ENCODE measurements at places on chromosomes 3 and 15.

DNA sequence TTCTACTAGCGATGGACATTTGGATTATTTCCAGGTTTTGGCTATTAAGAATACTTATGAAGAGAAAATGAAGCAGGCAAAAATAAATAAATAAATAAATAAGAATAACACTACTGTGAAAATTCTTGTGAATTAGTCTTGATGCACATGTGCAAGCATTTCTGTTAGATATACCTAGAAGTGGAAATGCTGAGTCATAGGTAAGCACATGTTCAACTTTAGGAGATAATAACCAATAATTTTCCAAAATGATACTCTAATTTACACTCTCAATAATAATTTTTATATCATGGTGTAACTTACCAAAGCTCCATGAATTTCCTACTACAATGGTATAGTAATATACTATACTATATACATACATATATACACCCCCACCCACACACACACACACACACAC lies 23.4 kb downstream of the EMC4 start:
- no peak for DNase-seq

GRCh38 chr3:194995922-194996321 lies 275.0 kb downstream of the XXYLT1 start:
- no peak for DNase-seq

DNA sequence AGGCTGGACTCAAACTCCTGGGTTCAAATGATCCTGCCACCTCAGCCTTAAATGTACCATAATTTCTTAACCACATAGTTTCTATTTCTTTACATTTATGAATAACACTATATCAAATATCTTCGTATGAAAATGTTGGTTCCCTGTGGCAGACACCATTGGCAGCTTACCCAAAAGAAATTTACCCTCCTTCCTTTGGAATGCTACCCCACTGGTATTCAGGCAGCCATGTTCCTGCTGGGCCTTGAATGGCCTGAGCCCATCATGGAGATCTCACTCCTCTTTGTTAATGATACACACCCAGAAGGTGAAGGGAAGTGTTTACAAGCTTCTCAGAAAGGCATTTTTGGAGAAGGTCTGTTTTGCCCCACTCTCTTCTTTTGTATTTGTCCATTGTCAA lies 94.3 kb upstream of the RNF7 start:
- no peak for DNase-seq

- no peak for DNase-seq
These were observed 109.0 kb downstream of the ADAMTS9 start for GRCh38 chr3:64578797-64579196.

DNA sequence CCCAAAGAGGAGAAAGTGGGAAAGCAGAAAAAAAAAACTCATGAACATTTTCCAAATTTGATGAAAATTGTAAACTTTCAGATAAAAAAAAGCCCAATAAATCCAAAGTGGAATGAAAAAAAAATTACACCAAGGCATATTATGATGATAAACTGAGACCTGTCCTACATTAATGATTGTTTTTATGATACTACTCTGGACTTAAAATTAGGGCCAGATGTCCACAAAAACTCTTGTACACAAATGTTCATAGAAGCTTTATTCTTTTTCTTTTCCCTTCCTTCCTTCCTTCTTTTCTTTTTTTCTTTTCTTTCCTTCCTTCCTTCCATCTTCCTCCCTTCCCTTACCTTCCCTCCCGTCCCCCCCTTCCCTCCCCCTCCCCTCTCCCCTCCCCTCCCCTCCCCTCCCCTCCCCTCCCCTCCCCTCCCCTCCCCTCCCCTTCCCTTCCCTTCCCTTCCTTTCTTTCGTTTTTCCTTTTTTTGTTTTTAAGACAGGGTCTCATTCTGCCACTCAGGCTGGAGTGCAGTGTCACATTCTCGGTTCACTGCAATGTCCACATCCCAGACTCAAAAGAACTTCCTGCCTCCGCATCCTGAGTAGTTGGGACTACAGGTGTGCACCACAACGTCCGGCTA lies 243.9 kb downstream of the MEIS2 start:
- no peak for DNase-seq

GRCh38 chr15:99441871-99442251 lies 123.9 kb upstream of the MEF2A start:
- DNase-seq = no peak

GRCh38 chr15:46786590-46787285 lies 930.6 kb upstream of the SEMA6D start:
- DNase-seq = no peak

DNA sequence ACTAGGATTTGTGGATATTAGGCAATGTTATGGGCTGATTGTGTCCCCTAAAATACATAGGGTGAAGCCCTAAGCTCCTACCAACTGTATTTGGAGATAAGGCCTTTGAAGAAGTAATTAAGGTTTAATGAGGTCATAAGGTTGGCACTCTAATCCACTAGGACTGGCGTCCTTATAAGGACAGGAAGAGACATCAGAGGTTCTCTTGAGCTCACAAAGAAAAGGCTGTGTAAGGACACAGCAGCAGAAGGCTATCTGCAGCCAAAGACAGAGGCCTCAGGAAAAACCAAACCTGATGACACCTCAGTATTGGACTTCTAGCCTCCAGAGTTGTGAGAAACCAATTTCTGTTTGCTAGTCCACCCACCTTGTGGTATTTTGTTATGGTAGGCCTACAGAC lies 416.7 kb downstream of the ZBTB20 start:
- DNase-seq = peak; percentile 2

DNA sequence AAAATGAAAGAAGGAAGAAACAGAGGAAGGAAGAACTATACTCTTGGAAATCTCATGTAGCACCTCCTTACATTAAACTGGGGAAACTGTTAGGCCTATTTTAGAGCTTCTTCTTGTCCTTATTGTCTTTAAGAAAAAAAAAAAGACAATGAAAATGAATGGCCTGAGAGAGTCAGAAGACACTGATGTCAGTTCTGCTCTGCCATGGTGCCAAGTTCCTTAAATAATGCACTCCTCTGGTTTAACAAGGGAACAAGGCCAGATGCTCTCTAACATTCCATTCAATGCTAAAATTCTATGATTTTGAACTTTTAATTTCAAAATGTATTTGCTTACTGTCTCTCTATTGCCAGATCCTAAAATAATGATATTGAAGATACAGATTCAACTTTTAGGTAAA lies 4.4 kb upstream of the MBNL1 start:
- no peak for DNase-seq

- no peak for DNase-seq
These were observed 50.0 kb downstream of the CPA3 start for GRCh38 chr3:148914936-148915690.

- DNase-seq = no peak
These were observed 39.8 kb downstream of the LRRC49 start for GRCh38 chr15:70932397-70932796.

- no peak for DNase-seq
These were observed 20.5 kb downstream of the TIGIT start for GRCh38 chr3:114314282-114314681.

- peak; percentile 69 for DNase-seq
These were observed 11.6 kb downstream of the STRIT1 start for GRCh38 chr3:155281912-155282311.

GRCh38 chr15:46644501-46645481 lies 1010.0 kb downstream of the SQOR start:
- no peak for DNase-seq

GRCh38 chr15:93649691-93650235 lies 560.8 kb upstream of the RGMA start:
- DNase-seq = no peak

GRCh38 chr3:23994244-23994569 lies 49.1 kb downstream of the NR1D2 start:
- peak; percentile 29 for DNase-seq

GRCh38 chr15:100515758-100516157 lies 13.0 kb downstream of the CERS3 start:
- DNase-seq = no peak

DNA sequence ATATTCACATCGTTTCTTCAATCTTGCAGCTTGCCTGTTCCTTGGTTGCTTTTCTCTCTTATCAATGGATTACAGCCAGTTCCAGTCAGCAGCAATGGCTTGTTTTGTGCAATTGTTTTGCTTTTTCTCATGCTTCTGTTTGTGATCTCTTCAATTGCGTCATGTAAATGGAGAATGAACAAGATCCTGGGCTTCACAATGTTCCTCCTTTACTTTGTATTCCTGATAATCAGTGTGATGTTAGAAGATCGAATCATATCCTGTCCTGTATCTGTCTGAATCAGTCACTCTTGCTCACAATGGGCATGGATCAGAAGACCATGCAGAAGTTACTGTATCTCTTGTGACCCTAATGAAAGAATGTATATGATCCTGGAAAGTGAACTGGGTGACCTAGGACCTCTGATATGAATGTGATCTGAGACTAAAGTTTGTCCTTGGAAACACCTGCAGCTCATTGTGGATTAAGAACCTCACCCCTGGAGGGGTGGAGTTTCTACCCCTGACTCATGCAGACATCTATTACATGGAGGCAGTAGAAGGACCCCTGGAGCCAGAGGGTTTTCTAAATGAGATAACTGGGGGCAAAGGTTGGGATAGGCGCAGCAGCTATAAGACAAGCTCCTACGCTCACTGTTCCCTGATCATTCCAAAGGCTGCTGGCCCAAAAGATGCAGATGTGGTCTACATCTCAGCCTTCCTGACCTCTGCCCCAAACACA lies 32.2 kb downstream of the SLC24A1 start:
- peak; percentile 24 for DNase-seq

- DNase-seq = peak; percentile 81
These were observed 31.8 kb downstream of the LPP start for GRCh38 chr3:188185717-188186251.

GRCh38 chr3:48750856-48751255 lies 33.8 kb upstream of the IP6K2 start:
- no peak for DNase-seq

GRCh38 chr3:134328147-134328591 lies 46.1 kb downstream of the AMOTL2 start:
- DNase-seq = peak; percentile 98

- peak; percentile 73 for DNase-seq
These were observed 5.3 kb downstream of the CLK3 start for GRCh38 chr15:74620636-74621545.

- no peak for DNase-seq
These were observed 290.4 kb downstream of the MAGI1 start for GRCh38 chr3:65748326-65748725.

- DNase-seq = no peak
These were observed 79.0 kb upstream of the ARRDC4 start for GRCh38 chr15:97881346-97881965.

- no peak for DNase-seq
These were observed 133.6 kb upstream of the MRPL3 start for GRCh38 chr3:131636266-131636775.

GRCh38 chr3:110318108-110318507 lies 753.5 kb upstream of the NECTIN3 start:
- DNase-seq = peak; percentile 20

- no peak for DNase-seq
These were observed 15.1 kb downstream of the CMTM7 start for GRCh38 chr3:32406486-32407408.

GRCh38 chr15:70165716-70166284 lies 68.1 kb upstream of the TLE3 start:
- no peak for DNase-seq

DNA sequence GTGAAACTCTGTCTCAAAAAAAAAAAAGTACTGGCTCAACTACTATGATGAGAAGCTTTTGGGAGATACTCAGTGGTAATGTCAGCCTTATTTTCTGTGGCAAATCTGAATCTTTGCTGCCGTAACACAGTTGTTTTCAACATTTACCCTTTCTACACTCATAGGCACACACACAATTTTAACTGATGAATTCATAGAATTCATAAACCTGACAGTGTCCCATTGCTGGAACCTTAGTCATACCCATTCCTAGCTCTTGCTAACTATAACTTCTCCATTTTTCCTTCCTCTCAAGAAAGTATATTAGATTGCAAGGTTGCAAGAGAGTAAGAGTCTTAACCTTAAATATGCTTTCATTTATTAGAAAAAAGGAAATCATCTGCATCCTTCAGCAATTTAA lies 496.6 kb downstream of the FHIT start:
- peak; percentile 57 for DNase-seq

DNA sequence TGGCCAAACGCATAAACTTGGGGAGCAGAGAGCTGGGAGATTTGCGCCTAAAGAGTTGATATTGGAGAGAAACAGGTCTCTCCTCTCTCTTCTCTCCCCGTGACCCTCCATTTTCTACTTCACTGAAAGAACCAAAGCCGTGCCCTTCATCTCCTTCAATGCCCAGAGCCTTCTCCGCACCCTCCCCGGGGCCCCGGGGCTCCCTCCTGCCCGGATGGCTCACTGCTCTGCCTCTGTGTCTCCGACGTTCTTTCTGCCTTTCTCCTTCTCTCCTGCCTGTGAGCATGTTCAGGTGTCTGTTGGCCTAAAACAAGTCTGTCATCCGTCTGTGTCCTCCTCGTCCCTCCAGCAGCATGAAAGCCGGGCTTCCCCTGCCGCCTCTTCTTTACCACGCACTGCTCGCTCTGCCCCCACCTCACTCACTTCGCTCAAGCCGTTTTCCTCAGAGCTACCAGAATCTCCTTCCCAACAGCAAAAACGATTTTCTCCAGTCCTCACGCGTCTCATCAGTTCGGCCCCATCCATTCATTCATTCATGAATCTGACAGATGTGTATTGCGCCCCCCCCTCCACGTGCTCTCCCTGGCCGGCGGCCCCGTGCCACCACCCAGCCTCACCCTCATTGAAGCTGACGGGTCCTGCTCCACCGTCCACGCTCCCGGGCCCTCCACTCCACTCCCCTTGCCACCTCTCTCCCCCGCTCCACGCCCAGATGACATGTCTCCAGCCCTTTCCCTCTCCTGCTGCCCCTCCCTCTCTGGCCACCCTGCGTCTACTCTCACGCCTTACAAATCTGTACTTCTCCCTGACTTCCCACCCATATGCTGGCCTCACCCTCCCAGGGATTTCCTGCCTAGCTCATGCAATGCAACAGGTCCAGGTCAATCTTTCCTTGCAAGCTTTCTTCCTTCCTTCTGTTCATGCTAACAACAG lies 10.2 kb downstream of the MUC4 start:
- no peak for DNase-seq

- peak; percentile 41 for DNase-seq
These were observed 75.3 kb upstream of the BOC start for GRCh38 chr3:113136071-113136470.

GRCh38 chr3:134600206-134600605 lies 50.6 kb downstream of the KY start:
- peak; percentile 47 for DNase-seq

- DNase-seq = no peak
These were observed 12.5 kb downstream of the STOML1 start for GRCh38 chr15:73979636-73980035.

DNA sequence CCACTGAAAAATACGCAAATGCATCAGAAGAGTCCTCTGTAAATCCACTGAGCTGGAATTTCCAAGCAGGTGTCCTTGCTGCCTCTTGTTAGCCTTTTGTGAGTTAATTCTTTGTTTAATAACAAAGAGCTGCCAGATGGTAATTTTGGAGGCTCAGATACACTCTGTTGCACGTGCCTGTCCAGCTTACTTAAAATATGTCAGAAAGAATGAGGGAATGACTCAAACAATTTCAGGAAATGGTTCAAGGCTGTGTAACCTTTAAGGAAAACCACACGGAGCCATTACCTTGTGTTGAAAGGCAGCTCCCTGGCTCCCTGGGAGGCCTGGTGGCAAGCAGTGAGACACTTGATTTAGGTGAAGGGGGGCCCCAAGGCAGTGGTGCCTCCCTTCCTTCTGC lies 302.2 kb upstream of the CTDSPL start:
- DNase-seq = peak; percentile 25

All from EH (cell line).